ENCODE measurements at places on chromosomes 5 and 9. TPM values are rescaled to one million over a fixed set of nuclear protein-coding genes. Genes with fewer than 3 reads are reported as not detected.

GRCh38 chr9:88476491-88477271 lies 58.3 kb upstream of the NXNL2 start:
- H3K4me1 ChIP-seq, result no peaks in the 10 kb centered on the region
- no peaks in the 10 kb centered on the region for H3K27me3 ChIP-seq
- H3K36me3 ChIP-seq, result no peaks in the 10 kb centered on the region

- H3K4me3 ChIP-seq, result no peak overlapping the region
- no peaks in the 10 kb centered on the region for H3K27me3 ChIP-seq
- no peak overlapping the region for H3K27ac ChIP-seq
These were observed 6.8 kb downstream of the DCP2 start for GRCh38 chr5:112983363-112983762.

DNA sequence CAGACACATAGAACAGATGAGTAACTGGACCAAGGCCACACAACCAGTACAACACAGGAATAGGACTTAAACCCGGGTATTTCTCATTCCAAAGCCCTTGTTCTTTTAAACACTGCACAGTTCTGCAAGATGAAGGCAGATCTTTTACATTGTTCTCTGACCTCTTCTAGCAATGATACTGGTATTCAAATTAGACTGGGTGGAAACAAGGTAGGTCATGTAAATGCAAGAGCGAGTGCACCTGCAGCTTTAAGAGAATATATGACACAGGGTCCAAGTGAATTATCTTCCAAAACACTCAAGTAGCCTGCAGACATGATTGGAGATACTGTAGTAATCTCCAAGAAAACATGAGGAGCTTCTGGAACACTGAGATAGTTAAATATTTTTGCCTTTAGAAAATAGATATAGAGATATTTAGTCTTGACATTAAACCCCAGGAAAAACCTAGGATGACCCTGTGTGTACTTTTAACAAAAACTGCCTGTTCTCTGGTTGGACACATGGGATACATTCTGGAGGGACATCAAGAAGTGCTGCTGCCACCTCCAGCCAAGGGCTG lies 130.6 kb upstream of the EPB41L4A start:
- no peaks in the 10 kb centered on the region for H3K27me3 ChIP-seq
- H3K36me3 ChIP-seq, result no peaks in the 10 kb centered on the region
- H3K27ac ChIP-seq, result no peak overlapping the region
- DNase-seq, result no peak

- H3K4me1 ChIP-seq, result peaks cover 17% of the 10 kb centered on the region
- H3K4me3 ChIP-seq, result no peak overlapping the region
- H3K27me3 ChIP-seq, result no peaks in the 10 kb centered on the region
These were observed 88.3 kb downstream of the PIK3R1 start for GRCh38 chr5:68303754-68304420.

DNA sequence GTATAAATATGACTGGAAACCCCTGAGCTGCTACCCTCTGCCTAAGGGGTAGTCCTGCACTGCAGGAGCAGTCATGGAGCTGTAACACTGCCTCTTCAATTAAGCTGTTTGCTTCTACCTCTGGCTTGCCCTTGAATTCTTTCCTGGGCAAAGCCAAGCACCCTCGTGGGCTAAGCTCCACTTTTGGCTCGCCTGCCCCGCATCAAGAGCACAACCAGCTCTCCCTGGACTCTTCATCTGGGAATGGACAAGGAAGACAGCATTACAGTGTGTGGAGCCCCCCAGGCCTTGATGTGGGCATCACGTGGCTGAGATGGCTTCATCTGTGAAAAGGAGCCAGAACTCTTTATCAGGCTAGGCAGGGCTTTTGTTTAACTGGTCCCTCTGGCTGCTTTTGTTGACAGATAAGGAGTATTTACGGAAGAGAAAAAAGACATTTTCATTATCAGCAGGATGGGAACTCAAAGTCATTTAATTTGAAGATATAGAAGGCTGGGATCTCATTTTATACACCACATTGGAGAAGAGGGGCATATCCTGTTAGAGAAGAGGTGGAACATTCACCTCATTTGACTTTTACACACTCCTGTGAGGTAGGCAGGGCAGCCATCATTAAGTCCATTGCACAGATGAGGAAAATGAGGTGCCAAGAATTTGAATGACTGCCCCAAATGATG lies 137.8 kb downstream of the SEMA6A start:
- H3K4me1 ChIP-seq, result no peaks in the 10 kb centered on the region
- H3K27ac ChIP-seq, result no peak overlapping the region
- no peaks in the 10 kb centered on the region for H3K27me3 ChIP-seq
- no peak overlapping the region for H3K4me3 ChIP-seq
- DNase-seq, result no peak

DNA sequence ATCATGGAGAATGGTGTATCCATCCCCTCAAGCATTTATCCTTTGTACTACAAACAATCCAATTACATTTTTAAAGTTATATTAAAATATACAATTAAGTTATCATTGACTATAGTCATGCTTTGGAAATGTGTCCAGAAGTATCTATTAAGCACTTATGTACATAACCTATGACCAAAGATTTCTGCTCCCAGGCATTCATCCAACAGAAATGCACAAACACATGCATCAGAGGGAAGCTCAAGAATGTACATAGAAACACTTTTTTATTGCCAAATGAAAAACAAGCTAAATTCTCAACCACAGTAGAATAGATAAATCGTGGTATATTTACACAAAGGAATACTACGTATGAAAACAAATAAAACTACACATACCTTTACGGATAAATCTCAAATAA lies 700.5 kb upstream of the ZNF608 start:
- H3K36me3 ChIP-seq, result no peaks in the 10 kb centered on the region
- no peak overlapping the region for H3K4me3 ChIP-seq
- no peaks in the 10 kb centered on the region for H3K4me1 ChIP-seq
- no peaks in the 10 kb centered on the region for H3K27me3 ChIP-seq
- no peak overlapping the region for H3K27ac ChIP-seq

GRCh38 chr5:33608344-33609041 lies 167.7 kb downstream of the TARS1 start:
- no peak overlapping the region for H3K27ac ChIP-seq
- H3K27me3 ChIP-seq, result no peaks in the 10 kb centered on the region
- DNase-seq, result no peak
- peaks cover 1% of the 10 kb centered on the region for H3K4me1 ChIP-seq
- H3K36me3 ChIP-seq, result no peaks in the 10 kb centered on the region
- no peak overlapping the region for H3K4me3 ChIP-seq

GRCh38 chr5:134131165-134131564 lies 16.7 kb downstream of the TCF7 start:
- H3K4me1 ChIP-seq, result peaks cover 7% of the 10 kb centered on the region
- no peak overlapping the region for H3K27ac ChIP-seq
- H3K36me3 ChIP-seq, result peaks cover 11% of the 10 kb centered on the region
- DNase-seq, result no peak
- H3K4me3 ChIP-seq, result no peak overlapping the region

- no peak for DNase-seq
- no peak overlapping the region for H3K4me3 ChIP-seq
- H3K4me1 ChIP-seq, result no peaks in the 10 kb centered on the region
- no peak overlapping the region for H3K27ac ChIP-seq
These were observed 38.6 kb upstream of the PCSK5 start for GRCh38 chr9:75851917-75852316.

- no peaks in the 10 kb centered on the region for H3K27me3 ChIP-seq
- no peak overlapping the region for H3K27ac ChIP-seq
- H3K36me3 ChIP-seq, result no peaks in the 10 kb centered on the region
- DNase-seq, result no peak
- H3K4me3 ChIP-seq, result no peak overlapping the region
These were observed 205.6 kb downstream of the PSAT1 start for GRCh38 chr9:78502566-78502965.

DNA sequence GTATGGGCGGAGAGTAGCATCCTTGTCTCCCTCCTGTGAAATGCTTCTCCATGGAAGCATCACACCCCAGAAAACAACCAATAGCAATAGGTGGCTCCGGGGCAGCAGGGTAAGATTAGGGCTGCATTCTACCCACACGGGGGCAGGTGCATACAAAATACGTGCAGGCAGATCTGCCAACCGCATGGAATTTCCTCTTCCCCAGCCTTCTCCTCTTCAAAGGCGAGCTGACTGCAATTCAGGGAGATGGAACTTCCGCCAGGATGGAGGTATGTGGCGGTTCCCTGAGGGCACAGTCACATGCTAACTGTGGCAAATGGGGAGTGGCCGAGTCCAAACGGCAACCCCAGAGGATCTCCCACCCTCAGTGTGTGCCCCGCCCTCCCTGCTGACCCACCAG lies 81.5 kb downstream of the LMNB1 start:
- no peak overlapping the region for H3K27ac ChIP-seq
- H3K4me3 ChIP-seq, result no peak overlapping the region
- H3K36me3 ChIP-seq, result no peaks in the 10 kb centered on the region
- no peaks in the 10 kb centered on the region for H3K27me3 ChIP-seq

DNA sequence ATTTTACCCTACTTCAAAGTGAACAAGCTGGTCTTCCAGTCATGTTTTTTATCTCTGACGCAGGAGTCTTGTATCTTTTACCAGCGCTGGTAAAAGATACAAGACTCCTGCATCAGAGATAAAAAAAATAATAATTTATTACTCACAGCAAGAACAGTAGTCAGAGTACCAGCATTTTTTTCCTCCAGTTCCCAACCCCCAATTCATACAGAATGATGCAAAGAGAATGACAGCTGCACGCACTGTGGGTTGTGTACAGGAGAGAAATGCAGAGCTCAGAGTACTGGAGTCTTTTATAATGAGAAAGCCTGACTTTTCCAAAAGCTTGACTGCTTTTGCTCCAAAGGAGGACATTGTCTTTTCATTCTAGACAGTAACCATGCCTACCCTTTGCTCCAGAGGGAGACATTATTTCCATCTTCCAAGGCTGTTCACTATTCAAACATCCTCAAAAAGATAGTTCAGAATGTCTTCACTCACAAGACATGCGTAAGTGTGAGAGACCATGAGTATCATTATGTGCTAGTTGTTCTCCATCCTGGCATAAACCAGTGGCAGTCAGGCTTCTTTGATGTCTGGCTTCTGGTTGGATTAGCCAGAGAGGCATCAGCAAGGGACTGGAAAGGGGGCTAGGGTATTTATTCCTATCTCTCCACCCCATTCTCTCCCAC lies 14.3 kb upstream of the RANBP6 start:
- no peaks in the 10 kb centered on the region for H3K4me1 ChIP-seq
- no peak for DNase-seq
- H3K27ac ChIP-seq, result no peak overlapping the region
- H3K4me3 ChIP-seq, result no peak overlapping the region
- no peaks in the 10 kb centered on the region for H3K27me3 ChIP-seq

GRCh38 chr9:115524453-115525059 lies 406.6 kb upstream of the TNC start:
- no peak overlapping the region for H3K27ac ChIP-seq
- no peaks in the 10 kb centered on the region for H3K4me1 ChIP-seq
- no peak overlapping the region for H3K4me3 ChIP-seq
- H3K27me3 ChIP-seq, result no peaks in the 10 kb centered on the region

DNA sequence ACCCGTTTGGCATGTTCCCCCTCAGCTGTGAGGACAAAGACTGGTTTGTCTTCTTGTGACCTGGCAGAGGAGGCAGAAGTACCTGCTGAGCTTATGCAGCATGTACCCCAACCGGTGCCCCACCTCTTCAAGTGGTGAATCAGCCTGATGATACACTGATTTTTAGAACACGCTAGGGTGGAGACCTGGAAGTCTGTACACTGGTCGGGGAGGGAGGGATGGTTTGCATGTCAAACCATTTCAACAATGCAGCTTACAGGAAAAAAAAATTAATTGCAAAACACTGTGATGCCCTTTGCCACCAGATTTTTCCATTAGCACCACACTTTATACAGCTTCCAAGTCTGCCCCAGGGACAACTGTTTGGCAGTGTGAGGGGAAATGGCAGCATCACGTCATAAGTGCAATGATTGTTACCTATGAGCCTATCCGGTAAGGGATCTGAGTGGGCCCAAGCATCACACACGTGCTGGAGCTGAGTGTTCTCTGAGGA lies 155.1 kb upstream of the DMRT1 start:
- H3K36me3 ChIP-seq, result no peaks in the 10 kb centered on the region
- H3K4me1 ChIP-seq, result peaks cover 11% of the 10 kb centered on the region
- H3K27me3 ChIP-seq, result no peaks in the 10 kb centered on the region
- no peak overlapping the region for H3K27ac ChIP-seq

GRCh38 chr5:82911910-82912309 lies 165.3 kb downstream of the TMEM167A start:
- no peak overlapping the region for H3K27ac ChIP-seq
- H3K27me3 ChIP-seq, result no peaks in the 10 kb centered on the region
- no peaks in the 10 kb centered on the region for H3K36me3 ChIP-seq

DNA sequence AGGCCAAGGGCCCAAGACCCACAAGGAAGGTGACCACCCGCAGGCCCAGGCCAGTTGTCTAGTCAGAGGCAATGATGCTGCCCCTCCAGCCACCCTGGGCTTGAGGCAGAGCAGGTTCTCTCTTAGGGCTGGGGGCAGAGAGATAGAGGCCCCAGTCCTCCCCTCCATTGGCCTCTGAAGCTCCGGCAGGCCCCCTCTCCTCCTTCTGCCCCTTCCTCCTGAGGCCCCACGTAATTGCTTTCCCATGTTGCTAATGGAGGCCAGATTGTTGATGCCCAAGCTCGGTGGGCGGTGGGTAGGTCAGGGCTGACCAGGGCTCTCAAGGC lies 26.6 kb upstream of the ENHO start:
- H3K4me3 ChIP-seq, result no peak overlapping the region
- DNase-seq, result no peak
- H3K4me1 ChIP-seq, result no peaks in the 10 kb centered on the region

DNA sequence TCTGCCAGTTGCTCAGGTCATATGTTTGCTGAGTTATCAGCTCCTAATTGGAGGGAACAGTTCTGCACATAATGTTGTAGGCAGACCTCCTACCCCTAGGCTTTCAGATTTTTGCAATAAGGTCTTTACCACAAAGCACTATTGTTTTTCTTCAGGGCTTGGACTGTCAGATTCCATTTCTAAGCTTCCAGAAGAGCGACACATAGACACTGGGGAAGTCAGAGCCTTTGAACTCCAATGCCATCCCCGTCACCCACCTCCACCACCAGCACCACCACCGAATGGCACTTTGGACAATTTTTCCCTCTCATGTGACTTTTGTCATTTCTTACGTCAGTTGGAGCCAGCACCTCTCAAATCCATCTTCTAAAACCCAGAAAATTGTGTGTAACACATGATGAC lies 28.3 kb upstream of the SPRY4 start:
- no peaks in the 10 kb centered on the region for H3K36me3 ChIP-seq
- H3K27ac ChIP-seq, result no peak overlapping the region
- H3K27me3 ChIP-seq, result no peaks in the 10 kb centered on the region

The DROSHA gene
- total RNA-seq, result 19.6 TPM

The FTMT gene
- total RNA-seq, result not detected

The BTNL9 gene
- 21.2 TPM for total RNA-seq

The RFESD gene
- 2.7 TPM for total RNA-seq

The SPATA9 gene
- 0.62 TPM for total RNA-seq

The HSDL2 gene
- total RNA-seq, result 16.5 TPM

The DBH gene
- total RNA-seq, result not detected

The ANKRD20A1 gene
- total RNA-seq, result 2.1 TPM

The FOXD4L4 gene
- total RNA-seq, result 0.13 TPM

The CNTFR gene
- total RNA-seq, result 0.31 TPM

The TAF11L5 gene
- total RNA-seq, result not detected
